GM23248 (cell line): ENCODE measurements at places on chromosomes 5 and 9. TPM values are rescaled to one million over a fixed set of nuclear protein-coding genes. Genes with fewer than 3 reads are reported as not detected.

GRCh38 chr9:22463205-22463604 lies 16.6 kb downstream of the DMRTA1 start:
- DNase-seq = no peak

DNA sequence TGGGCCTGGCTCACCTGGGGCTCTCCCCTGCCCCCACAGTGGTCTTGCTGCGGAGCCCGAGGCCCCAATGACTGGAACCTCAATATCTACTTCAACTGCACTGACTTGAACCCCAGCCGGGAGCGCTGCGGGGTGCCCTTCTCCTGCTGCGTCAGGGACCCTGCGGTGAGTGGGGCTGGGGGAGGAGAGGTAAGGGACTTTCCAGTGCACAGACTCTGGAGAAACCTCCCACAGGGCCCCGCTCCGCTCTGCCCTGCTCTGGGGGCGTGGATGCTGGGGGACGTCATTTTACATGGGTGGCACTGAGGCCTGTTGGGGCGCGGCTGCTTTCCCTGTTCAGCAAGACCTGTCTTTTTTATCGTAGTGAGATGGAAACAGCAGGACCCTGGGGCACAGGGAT lies 7.6 kb downstream of the TSPAN17 start:
- DNase-seq = no peak

DNA sequence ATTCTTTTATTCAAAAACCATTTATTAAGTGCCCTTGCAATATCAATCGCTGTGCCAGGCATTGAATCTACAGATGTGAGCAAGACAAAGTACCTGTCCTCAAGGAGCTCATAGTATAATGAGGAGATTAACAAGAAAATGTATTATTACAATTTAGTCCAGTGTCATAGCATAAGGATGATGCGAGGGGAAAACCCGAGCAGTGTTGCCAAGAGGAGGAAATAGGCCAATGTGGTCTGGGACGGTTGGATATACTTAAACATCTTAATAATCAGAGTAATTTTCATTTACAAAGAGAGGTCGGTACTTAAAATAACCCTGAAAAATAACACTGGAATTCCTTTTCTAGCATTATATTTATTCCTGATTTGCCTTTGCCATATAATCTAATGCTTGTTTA lies 18.5 kb downstream of the CD274 start:
- no peak for DNase-seq

DNA sequence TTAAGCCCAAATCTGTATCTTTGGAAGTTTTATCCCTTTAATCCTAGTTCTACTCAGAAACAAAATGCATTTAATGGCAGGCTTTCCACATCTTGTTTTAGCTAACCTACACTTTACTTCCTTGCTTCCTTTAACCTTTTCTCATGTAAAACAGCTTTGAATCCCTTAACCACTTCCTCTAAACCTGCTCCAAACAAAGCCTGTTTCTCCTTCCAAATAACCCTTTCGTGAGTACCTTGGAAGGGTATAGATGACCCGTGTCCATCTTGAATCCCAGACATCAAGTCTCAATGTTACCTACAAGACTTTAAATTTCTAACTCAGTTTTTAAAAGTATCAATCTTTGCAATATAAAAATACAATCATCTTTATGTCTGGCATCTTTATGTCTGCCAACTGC lies 78.4 kb downstream of the DROSHA start:
- no peak for DNase-seq

DNA sequence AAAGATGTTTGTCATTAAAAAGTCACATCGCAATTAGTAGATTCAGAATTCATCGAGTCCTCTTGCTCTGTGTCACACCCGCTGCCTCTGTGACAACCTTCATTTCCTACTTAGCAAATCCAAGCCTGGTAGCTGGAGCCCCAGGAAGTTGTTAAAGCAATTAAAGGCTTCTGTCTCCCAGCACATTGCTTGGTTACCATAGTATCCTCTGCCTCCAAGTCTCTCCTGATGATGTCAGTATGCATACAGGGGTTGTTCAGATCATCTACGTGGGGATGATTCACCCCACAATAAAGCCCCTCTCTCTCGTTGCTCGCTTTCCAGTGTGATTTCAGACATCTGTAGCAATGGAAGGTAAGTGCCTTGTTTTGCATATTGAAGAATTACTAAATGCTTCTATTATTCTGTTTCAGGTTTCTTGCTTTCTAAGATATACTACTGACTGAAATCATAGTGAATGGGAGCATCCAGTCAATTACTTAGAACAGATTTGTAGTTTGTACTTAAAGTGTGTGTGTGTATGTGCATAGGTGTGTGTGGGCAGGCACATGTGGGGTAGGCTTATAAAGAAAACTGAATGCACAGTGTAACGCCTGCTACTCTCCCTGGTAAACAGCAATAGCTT lies 52.9 kb downstream of the PAM start:
- DNase-seq = peak; percentile 31

DNA sequence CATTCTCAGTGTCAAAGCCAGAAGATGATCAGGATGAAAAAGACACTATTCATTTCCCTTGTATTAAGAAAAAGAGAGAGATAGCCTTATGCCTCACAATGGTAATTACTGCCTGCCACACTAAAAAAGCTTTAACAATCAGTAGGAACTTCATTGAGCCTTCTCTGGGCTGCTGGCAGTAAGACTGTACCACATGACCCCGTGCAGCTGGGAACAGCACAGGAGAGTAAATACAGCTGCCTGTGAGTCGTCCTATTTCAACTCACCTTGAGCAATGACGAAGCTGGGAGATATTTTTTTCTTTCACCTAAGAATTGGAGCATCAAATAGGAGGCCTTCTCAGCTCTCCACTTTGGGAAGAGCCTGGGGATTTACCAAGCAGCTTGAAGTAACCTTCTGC lies 316.3 kb downstream of the GABRB2 start:
- no peak for DNase-seq

DNA sequence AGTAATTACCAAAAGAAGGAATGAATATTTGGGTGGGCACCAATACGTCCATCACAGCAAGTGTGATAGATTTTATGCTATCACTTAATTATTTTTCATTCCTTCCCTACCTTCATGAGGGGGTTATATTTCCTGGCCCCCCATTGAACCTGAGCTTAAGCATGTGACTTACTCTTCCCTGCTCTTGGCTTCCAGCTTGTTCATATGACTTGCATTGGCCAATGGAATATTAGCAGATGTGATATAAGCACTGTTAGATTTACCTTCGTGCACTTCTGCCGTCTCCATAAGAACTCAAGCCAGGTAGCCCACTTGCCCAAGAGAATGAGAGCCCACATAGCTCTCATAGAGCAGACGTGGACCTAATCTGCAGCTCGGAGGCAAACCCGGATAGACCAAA lies 99.1 kb upstream of the SMARCA2 start:
- no peak for DNase-seq

- DNase-seq = no peak
Observed at GRCh38 chr9:87102126-87102525, 154.8 kb upstream of the GAS1 start.

The FGF1 gene
- polyA plus RNA-seq = 27.7 and 29.6 TPM in 2 replicates
